ENCODE measurements at places on chromosomes 1 and 21. TPM values are rescaled to one million over a fixed set of nuclear protein-coding genes. Genes with fewer than 3 reads are reported as not detected.
A peak's percentile ranks its signal among the peaks of the same experiment; 100 is the strongest.

GRCh38 chr21:41068967-41069642 lies 98.9 kb upstream of the BACE2 start:
- peak; percentile 91 for DNase-seq

DNA sequence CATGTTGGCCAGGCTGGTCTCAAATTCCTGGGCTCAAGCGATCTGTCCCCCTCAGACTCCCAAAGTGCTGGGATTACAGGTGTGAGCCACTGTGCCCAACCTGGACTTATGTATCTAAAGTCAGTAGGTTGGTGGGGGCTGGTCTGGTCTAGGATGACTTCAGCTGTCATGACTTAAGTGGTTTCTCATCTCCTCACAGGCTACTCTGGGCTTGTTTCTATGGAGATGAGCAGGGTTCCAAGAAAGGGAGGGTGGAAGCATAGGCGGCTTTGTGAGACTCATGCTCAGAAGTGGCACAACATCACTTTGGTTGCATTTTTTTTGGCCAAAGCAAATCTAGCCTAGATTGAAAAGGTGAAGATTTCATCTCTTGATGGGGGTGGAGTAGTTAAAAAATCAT lies 115.9 kb upstream of the IVNS1ABP start:
- DNase-seq = no peak

- DNase-seq = no peak
These were observed 385.6 kb upstream of the PKN2 start for GRCh38 chr1:88298506-88298905.

DNA sequence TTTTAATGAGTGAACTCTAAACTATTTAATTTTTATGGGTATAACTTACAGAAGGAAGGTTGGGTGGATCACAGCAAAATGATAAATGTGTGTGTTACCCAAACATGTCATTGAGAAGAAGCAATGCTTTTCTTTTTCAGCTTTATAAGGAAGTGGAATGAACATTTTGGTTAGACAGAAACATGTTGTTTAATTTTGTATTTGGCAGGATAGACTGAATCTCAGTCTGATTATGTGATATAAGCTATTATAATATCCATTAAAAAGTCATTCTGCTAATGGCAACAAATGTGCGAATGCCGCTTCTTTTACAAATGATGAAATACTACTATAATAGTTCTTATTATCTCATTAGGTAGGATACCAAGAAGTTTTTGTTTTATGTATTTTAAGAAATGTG lies 281.9 kb upstream of the ZRANB2 start:
- no peak for DNase-seq

GRCh38 chr1:231512147-231512698 lies 16.2 kb upstream of the TSNAX start:
- peak; percentile 27 for DNase-seq

DNA sequence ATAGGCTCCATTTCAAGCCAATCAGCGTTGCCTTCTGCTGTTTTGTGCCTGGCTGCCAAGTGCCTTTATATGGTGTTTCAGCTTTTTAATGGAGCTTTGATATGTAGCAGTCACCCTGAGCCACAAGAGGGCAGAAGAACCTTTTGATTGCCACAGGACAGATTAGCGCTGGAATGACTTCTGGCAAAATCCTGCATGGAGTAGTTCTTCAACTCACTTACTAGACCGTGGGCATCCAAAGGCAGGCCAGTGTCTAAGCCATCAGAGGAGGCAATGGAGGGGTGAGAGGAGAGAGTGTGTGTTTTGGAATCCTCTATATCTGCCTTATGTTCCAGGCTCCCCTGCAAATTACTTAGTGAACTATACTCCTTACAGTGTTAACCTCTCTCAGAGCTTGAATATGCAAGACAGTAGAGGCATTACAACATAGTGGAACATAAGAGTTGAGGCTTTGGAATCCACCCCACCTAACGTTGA lies 56.2 kb downstream of the ST3GAL3 start:
- DNase-seq = peak; percentile 87

The OR2AK2 gene
- total RNA-seq = not detected

The WLS gene
- total RNA-seq = 114 TPM

GRCh38 chr1:196178083-196178635 lies 430.1 kb downstream of the KCNT2 start:
- peak; percentile 11 for DNase-seq

GRCh38 chr1:170666541-170667254 lies 2.8 kb downstream of the PRRX1 start:
- DNase-seq = no peak

The FHAD1 gene
- total RNA-seq = 0.53 TPM

The RGSL1 gene
- total RNA-seq = not detected

The CFHR3 gene
- 0.07 TPM for total RNA-seq

- no peak for DNase-seq
These were observed 4.3 kb upstream of the UBE2U start for GRCh38 chr1:64199154-64199553.

- DNase-seq = no peak
These were observed 142.9 kb downstream of the APP start for GRCh38 chr21:26027696-26028095.

DNA sequence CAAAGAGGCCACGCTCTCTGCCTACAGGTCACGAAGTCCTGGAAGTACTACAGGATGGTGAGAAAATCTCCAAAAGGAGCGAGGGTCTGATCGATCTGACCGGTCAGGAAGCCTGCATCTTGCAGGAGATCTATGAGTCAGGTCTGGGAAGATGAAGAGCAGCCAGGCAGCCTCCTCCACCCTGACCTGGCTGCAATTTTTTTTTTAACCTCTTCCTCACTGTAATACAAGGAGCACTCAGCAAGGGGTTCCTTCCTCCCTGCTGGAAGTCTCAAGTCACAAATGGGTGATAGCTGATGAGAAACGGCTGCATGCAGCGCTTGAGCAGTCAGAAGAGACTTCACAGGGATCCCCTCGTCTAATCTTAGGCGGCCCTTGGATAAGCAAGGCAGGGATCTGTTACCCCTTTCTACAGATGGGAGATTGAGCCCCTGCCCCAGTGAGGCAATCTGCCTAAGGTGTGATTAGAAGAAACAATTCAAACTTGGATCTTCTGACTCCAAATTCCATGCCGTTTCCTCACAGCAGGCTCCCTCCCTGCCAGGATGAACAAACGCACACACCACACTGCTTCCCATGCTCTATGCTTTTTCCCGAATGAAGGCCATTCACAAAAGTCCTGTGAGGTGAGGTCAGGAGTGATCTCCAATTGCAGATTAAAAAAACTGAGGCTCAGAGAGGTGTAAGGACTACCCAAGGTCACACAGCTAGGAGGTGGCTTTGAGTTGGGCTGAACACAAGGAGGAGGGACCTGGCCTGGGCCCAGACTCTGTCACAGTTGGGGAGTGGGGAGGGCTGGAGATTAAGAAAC lies 48.3 kb downstream of the ECE1 start:
- DNase-seq = no peak

GRCh38 chr1:236425031-236425663 lies 31.1 kb downstream of the EDARADD start:
- DNase-seq = no peak

The C1QA gene
- not detected for total RNA-seq

The BMP8B gene
- not detected for total RNA-seq

Measured in cardiac muscle cell (in vitro differentiated cells and primary cell).